Stimulated activated CD4-positive, alpha-beta T cell treated with anti-CD3 and anti-CD28 coated beads, TNF-alpha, amount 100 ng/mL, for 1 hour (primary cell): ENCODE measurements at places on chromosomes 13 and 19.

DNA sequence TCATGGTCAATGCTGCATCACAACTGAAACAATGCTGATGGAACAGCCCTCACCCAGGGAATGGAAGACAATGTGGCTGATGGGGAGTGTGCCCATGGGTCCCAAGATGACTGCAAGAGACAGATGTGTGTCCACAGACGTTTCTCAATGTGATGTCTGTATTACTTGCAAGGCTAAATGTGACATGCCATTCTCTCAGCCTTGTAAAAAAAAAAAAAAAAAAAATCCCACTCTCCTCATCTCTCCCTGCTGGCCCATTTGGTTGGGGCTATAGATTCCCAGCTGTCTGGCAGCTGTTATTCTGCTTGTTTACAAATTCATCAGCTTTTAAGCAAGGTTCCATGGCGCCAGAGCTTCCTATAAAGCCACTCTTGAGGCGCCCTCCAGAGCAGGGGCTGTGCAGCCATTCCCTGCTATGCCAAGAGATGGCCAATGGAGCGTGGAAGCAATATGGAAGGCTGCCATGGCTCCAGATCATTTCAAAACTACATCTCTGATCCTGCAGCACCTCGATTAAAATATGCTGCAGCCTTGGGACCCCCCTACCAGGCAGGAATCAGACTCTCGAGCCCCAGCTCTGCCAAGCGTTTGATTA is 294.8 kb downstream of the FOXO1 start:
- no peak for DNase-seq

GRCh38 chr19:1251330-1252220 is 3.2 kb downstream of the MIDN start:
- no peak for DNase-seq

- DNase-seq: no peak
Measured at GRCh38 chr13:28046981-28047380, 53.4 kb downstream of the FLT3 start.

DNA sequence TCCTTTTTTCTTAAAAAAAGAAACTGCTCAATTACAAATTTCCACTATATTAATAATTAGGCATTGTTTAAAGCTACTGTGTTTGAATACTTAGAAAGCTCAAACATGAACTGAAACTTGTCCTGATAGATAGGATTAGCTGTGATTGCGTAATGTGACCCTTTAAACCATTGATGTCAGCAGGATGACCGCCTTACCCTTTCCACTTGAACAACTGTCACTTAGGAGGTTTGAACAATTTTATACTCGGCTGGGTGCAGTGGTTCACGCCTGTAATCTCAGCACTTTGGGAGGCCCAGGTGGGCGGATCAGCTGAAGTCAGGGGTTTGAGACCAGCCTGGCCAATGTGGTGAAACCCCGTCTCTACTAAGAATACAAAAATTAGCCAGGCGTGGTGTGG is 2.9 kb downstream of the LAMP1 start:
- DNase-seq: no peak

- no peak for DNase-seq
Measured at GRCh38 chr13:77898097-77898496, 20.5 kb downstream of the EDNRB start.

DNA sequence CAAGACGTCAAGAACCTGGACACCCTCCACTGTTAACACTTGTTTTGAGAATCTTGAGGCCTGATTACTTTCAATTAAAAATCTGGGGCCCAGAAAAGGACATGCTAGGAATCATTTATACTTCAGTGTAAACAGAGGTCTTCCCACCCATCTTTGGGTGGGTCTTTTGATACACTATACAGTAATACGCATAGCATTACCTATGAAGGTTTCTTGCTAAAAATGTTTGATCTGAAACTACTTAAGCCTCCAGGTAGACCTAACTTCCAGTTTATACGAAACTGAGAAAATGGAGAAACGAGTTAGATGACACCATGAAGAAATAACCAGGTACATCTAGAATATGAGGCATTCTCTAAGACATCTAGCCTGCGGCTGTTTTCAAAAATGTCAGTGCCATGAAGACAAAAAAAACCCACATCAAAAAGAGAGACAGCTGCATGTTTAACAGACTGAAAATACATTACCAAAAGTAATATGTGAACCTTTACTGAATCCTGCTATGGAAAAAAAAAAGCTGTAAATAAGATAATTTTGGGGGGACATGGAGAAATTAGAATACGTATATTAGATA is 36.6 kb downstream of the TGDS start:
- no peak for DNase-seq

DNA sequence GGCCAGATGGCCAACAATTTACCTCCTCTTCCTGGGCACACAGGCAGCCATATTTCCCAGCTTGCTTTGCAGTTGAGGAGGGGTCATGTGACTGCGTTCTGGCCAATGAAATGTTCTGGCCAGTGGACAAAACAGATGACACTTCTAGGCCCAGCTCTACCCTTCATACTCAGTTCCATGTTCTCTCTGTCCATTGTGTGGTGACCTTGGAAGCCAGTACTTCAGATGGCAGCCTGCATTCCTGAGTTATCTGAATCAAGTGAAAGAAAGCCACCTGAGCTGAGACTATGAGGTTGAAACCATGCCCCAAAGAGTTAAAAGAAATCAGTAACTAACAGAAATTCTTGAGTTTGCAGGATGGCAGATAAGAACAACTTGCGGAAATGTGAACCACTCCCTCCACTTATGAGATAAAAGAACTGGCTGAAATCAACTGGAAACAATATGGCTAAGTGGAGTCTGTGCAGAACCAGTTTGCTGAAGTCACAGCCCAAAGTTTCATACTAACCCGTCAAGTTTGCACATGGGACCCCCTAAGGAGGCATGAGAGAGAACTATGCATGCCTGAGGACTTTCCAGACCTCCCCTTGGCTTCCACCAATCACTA is 8.1 kb downstream of the FAM187B start:
- no peak for DNase-seq

DNA sequence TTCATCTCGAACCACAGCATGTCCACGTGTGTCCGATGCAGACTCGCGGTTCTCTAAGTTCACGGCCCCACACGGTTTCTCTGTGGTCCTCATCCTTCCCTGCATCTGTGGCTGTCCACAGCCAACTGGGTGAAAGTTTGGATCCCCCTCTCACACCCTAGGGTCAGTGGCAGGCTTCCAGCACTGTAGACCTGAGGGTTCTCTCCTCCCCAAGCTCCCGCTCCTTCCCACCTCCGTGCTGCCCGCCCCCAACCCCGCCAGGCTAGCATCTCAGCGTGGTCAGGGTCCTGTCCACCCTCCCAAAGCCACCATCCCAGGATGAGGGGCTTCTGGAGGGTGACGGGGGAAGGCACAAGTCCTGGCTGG is 3.0 kb downstream of the ANGPTL4 start:
- DNase-seq: no peak

GRCh38 chr13:32267836-32268439 is 47.2 kb downstream of the ZAR1L start:
- no peak for DNase-seq

DNA sequence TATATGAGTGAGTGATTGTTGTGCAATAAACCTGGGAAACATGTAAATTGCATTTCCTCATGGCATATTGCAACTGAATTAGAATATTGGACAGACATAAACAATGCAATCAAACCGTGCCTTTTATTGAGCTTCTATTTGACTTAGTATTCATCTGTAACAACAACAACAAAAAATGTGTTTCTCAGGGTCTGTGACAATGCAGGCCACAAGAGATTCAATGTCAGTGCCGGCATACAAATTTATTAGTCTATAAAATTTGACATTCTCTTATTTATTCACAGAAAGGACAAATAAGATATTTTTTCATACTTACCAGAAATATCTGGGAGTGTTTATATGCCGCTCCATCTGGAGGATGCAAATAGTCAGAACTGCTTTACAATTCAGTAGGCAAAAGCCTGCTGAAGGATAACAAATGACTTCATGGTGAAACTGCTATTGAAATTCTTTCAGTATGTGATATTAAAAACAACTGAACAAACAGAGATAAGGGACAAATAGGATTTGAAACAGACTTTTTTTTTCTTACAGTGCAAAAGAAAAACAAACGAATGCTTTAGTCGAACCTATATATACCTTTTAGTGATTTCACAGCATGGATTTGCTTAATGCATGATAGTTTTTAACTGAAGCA is 77.2 kb downstream of the DACH1 start:
- no peak for DNase-seq

DNA sequence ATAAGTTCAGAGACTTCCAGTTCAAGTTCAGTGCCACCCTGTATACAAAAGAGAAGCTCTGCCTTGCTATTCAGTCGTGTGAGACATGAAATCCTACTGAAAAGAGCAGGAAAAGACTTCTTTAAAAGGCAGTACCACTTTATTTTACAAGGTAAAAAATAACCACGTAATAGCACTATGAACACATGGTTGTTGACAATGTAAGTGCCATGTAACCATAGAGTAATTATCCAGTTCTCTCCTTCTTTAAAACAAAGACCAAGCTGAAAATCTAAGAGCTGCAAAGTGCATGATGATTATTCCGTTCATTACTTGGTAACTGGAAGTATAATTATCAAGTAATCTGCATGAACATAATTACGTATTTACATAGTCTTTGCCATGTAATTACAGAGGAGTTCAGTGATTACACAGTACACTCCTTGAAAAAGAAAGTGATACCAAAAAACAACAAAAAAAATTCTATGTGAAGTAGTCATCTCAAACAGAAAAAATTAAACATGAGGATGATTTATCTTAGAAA is 288.7 kb downstream of the EFNB2 start:
- no peak for DNase-seq
